ENCODE measurements at places on chromosomes 5 and 9. TPM values are rescaled to one million over a fixed set of nuclear protein-coding genes. Genes with fewer than 3 reads are reported as not detected.

DNA sequence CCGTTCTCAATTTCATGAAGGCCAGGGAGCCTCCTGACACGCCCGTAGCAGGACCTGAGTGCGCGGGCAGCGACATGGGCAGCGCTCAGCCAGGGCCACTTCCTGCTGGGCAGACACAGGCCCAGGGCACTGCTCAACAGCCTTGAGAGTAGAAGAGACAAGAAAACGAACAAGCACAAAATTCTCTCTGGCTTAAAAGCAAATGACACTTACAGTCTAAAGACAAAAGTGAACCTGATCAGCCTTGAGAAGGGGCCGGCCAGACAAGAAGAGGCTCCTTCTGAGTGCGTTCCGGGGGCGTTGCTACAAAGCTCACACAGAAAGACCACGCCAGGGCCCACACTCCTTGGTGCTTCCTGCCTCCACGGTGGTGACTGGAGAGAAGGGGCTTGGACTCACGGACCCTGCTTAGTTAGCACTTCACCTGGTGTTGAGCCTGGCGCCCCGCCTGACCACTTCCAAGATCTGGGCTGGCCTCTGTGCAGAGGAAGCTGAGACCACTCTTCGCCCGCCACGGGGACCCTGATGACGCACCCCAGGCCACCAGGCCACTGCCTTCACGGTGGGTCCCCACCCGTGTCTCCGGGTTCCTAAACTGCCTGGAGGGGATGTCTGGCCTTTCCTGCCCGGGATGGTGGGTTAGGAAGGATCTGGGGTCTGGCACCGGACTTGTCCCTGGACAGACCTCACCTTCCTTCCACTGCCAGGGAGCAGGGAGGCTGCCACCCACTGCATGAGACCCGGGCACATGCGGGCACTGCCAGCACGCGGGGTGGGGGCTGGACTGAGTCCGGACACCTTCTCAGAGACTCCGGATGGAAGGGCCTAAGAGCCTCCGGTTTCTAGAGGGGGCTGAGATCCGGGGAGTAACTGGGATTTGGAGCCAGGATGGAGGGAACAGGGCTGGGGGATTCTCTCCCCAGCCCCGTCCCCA is 1.3 kb downstream of the SLC12A7 start:
- H3K4me3 ChIP-seq, result peak overlapping the region; percentile 89
- peak overlapping the region; percentile 81 for H3K27ac ChIP-seq
- peaks cover 40% of the 10 kb centered on the region for H3K4me1 ChIP-seq
- no peaks in the 10 kb centered on the region for H3K27me3 ChIP-seq
- no peak for DNase-seq

DNA sequence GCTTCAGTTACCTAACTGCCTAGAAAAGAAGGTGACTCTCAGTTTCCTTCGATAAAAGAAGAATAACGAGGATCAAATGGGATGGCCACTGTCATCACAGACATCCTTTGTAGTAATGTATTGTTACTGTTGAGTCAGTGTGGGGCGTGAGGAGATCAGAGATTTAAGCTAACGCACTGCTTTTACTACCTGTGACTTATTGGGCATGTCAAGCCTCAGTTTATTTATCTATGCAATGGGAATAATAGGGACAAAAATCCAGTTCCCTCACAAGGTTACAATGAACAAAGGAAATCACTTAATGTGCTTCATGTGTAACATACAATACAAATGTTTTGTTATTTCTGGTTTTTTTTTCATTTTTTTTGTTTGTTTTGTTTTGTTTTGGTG is 255 bp upstream of the TRPM6 start:
- peaks cover 40% of the 10 kb centered on the region for H3K27me3 ChIP-seq
- H3K4me1 ChIP-seq, result peaks cover 9% of the 10 kb centered on the region
- H3K4me3 ChIP-seq, result peak overlapping the region; percentile 81

- H3K36me3 ChIP-seq, result no peaks in the 10 kb centered on the region
- H3K27ac ChIP-seq, result no peak overlapping the region
- no peaks in the 10 kb centered on the region for H3K4me1 ChIP-seq
These were observed 526.7 kb upstream of the TRPC7 start for GRCh38 chr5:136892000-136892399.

DNA sequence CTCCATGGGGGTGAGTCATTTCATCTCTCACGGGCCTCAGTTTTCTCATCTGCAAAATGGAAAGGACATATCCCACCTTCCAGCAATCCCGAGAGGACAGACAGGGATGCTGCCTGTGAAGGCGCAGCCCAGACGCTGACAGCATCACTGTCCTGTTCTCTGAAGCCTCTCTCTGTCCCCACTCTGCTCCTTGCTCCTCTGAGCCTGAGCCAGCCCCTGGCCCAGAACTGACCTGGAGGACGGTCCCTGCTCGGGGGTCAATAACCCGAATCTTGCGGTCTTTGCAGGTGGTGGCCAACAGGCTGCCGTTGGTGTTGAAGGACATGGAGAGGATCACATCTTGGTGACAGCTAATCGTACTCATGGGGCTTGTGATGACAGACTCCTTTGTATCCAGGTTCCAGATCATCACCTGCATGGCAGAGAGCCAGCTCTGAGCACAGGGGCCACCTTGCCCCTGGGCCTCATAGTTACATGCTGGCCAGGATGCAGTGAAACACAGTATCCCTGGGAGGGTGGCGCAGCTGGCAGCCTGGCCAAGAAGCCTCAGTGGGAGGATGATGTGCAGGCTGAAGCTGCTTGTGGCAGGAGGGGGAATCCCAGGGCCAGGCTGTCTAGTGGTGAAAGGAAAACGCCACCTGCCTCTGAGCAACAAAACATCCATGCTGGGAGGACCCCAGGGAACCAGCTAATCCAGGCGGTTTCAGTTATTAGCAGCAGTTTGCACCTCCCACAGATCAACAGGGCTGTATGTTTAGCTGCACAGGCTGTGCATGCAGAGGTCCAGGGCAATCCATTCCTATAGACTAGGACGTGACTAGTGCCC is 14.0 kb upstream of the TRIM14 start:
- no peak overlapping the region for H3K27ac ChIP-seq
- H3K4me1 ChIP-seq, result peaks cover 7% of the 10 kb centered on the region
- no peaks in the 10 kb centered on the region for H3K36me3 ChIP-seq
- no peak overlapping the region for H3K4me3 ChIP-seq

DNA sequence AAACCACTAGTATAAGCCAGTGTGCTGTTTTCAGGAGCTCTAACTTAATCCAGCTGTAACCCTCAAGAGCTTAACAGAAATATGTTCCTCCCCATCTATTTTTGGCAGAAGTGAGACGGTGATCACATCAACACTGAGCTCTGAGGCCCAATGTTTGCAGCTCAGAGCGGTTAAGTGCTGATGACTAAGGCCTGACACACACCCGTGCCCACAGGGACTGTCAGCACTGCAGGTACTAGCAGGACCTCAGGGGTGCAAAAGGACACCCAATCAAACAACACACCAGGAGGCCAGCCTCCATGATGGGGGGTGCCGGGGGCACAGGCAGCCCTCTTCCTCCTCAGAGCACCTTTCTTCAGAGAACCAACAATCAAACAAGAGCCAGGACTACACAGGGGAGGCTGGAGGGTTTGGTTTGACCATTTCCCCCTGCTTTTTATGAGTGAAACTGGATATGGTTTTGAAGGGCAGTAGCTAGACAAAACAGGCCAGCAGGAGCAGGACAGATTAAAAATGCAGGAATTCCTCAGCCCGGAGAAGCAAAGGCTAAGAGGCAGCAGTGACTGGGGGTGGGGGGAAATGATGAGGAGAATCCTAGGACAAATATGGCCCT is 61.3 kb downstream of the RAPGEF1 start:
- peak; percentile 73 for DNase-seq
- peak overlapping the region; percentile 96 for H3K27ac ChIP-seq
- H3K36me3 ChIP-seq, result peaks cover 24% of the 10 kb centered on the region
- peaks cover 80% of the 10 kb centered on the region for H3K4me1 ChIP-seq
- H3K27me3 ChIP-seq, result no peaks in the 10 kb centered on the region

DNA sequence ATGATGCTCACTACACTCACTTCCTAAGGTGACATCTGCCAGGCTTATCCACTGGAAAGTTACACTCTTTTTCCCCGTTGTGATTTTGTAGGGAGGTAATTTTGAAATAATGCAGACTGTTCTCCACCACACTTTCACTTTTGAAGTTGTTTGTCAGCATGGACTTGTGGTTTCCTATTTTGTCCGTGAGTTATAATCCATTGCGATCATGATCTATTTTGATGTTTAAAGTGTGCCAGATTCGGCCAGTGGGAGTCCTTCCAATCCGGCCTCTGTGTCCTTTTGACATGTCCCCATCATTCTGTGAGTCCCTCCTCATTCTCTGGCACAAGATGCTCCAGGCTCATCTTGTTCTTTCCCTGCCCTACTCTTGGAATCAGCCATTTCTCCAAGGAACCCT is 211.3 kb upstream of the KLF4 start:
- no peak for DNase-seq
- H3K4me1 ChIP-seq, result no peaks in the 10 kb centered on the region
- H3K27me3 ChIP-seq, result no peaks in the 10 kb centered on the region
- H3K27ac ChIP-seq, result no peak overlapping the region
- no peaks in the 10 kb centered on the region for H3K36me3 ChIP-seq
- H3K4me3 ChIP-seq, result no peak overlapping the region

DNA sequence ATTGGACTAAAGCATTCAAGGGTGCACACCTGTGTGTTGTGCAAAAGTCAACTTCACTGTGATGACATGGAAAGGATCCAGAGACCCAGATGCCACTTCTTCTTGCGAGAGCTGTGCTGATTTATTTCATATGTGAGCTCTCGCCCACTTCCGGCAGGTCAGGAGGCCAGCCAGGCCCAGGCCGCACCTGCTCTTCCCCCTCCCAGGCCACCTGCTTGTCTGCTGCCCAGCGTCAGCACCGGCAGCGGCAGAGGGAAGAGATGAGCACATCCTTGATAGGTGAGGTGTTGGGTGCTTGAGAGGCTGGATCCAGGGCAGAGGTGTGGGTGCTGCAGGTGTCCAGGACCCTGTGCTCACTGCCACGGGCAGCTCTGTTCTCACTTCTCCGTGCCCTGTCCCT is 242.9 kb downstream of the FANCC start:
- no peaks in the 10 kb centered on the region for H3K27me3 ChIP-seq
- H3K27ac ChIP-seq, result no peak overlapping the region
- H3K4me3 ChIP-seq, result no peak overlapping the region
- no peak for DNase-seq
- no peaks in the 10 kb centered on the region for H3K4me1 ChIP-seq

- H3K27me3 ChIP-seq, result no peaks in the 10 kb centered on the region
- no peak overlapping the region for H3K4me3 ChIP-seq
- no peak overlapping the region for H3K27ac ChIP-seq
- H3K36me3 ChIP-seq, result no peaks in the 10 kb centered on the region
- no peak for DNase-seq
These were observed 307.3 kb upstream of the NREP start for GRCh38 chr5:112064271-112064701.

Gene PPP2R2B
- not detected for total RNA-seq

- DNase-seq, result no peak
- peaks cover 25% of the 10 kb centered on the region for H3K4me1 ChIP-seq
- H3K27me3 ChIP-seq, result no peaks in the 10 kb centered on the region
These were observed 1.9 kb downstream of the FAF2 start for GRCh38 chr5:176450077-176450476.

DNA sequence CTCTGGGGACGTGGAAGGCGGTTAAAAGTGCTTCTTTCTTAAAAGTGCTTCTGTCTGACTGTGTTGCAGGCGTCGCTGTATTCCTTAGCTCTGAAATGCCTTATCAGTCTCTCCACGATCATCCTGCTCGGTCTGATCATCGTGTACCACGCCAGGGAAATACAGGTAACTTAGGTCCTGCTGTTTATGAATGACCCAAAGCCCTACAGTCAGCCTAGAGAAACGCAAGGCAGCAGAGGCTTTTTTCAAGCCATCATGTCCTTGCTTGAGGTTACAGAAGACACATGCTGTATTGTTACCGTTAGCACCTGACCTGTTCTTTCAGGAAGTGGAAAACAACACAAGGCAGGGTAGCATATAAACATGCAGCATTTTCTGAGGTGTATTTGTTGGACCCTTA is 2.0 kb downstream of the KCNN2 start:
- no peak overlapping the region for H3K4me3 ChIP-seq
- peaks cover 44% of the 10 kb centered on the region for H3K27me3 ChIP-seq
